ENCODE measurements at places on chromosomes 11 and 22. TPM values are rescaled to one million over a fixed set of nuclear protein-coding genes. Genes with fewer than 3 reads are reported as not detected.
A peak's percentile ranks its signal among the peaks of the same experiment; 100 is the strongest.

GRCh38 chr11:41659985-41660384, 200.5 kb upstream of the LRRC4C start:
- no peaks in the 10 kb centered on the region for H3K36me3 ChIP-seq
- H3K4me3 ChIP-seq, result no peak overlapping the region
- DNase-seq, result no peak
- no peaks in the 10 kb centered on the region for H3K4me1 ChIP-seq
- H3K27ac ChIP-seq, result no peak overlapping the region
- no peaks in the 10 kb centered on the region for H3K27me3 ChIP-seq

- no peak overlapping the region for H3K4me3 ChIP-seq
- peaks cover 6% of the 10 kb centered on the region for H3K4me1 ChIP-seq
- DNase-seq, result no peak
- peaks cover 5% of the 10 kb centered on the region for H3K27me3 ChIP-seq
- H3K27ac ChIP-seq, result no peak overlapping the region
Measured at GRCh38 chr11:65185171-65185570, 3.4 kb downstream of the CAPN1 start.

- no peak overlapping the region for H3K4me3 ChIP-seq
- no peaks in the 10 kb centered on the region for H3K27me3 ChIP-seq
- no peak overlapping the region for H3K27ac ChIP-seq
- no peak for DNase-seq
Measured at GRCh38 chr11:94112206-94112953, 16.3 kb upstream of the PANX1 start.

GRCh38 chr11:128315933-128316332, 271.4 kb downstream of the ETS1 start:
- no peaks in the 10 kb centered on the region for H3K27me3 ChIP-seq
- H3K4me1 ChIP-seq, result no peaks in the 10 kb centered on the region

DNA sequence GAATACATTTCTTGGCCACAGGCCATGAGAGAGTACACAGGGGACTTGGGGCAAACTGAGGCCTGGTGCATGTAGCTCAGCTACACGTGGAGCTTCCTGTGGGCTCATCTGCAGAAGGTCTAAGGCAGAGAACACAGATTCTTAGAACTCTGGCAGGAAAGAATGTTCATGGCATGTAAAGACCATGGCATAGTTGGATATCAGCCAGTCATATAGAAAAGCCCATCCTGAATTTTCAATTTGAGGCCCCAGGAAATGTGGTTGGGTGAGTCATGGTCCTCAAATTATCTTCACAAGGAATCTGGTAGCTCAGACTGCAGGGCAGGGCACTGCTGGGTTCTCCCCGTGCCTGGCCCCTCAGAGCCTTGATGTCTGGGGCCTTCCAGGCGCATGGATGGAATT, 13.7 kb upstream of the ST3GAL4 start:
- no peaks in the 10 kb centered on the region for H3K36me3 ChIP-seq
- H3K27me3 ChIP-seq, result no peaks in the 10 kb centered on the region
- DNase-seq, result no peak
- peaks cover 18% of the 10 kb centered on the region for H3K4me1 ChIP-seq

GRCh38 chr11:15690320-15690719, 575.6 kb downstream of the INSC start:
- H3K27ac ChIP-seq, result no peak overlapping the region
- no peaks in the 10 kb centered on the region for H3K27me3 ChIP-seq

GRCh38 chr11:5546457-5546856, 1.9 kb downstream of the OR52H1 start:
- H3K27ac ChIP-seq, result no peak overlapping the region
- no peak overlapping the region for H3K4me3 ChIP-seq
- DNase-seq, result no peak

- DNase-seq, result no peak
- H3K27me3 ChIP-seq, result no peaks in the 10 kb centered on the region
- no peaks in the 10 kb centered on the region for H3K36me3 ChIP-seq
- H3K4me3 ChIP-seq, result no peak overlapping the region
- no peak overlapping the region for H3K27ac ChIP-seq
- H3K4me1 ChIP-seq, result no peaks in the 10 kb centered on the region
Measured at GRCh38 chr11:69210310-69211035, 54.7 kb downstream of the SMIM38 start.

DNA sequence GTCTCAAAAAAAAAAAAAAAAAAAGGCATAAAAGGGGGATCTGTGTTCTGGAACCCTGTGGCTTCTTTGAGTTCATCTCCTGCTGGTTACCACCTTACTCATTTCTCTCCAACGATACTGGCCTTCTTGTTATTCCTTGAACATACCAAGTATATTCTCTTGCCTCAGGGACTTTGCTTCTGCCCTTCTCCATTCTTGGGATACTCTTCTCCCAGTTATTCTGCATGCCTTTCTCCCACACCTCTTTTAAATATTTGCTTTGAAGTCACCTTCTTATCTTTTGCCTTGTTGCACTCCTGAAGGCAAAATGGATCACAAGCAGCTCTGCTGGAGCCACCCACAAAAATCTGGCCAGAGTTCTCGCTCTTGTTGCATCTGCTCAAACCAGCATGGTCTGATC, 76.0 kb upstream of the RRM1 start:
- DNase-seq, result no peak
- H3K27ac ChIP-seq, result no peak overlapping the region

DNA sequence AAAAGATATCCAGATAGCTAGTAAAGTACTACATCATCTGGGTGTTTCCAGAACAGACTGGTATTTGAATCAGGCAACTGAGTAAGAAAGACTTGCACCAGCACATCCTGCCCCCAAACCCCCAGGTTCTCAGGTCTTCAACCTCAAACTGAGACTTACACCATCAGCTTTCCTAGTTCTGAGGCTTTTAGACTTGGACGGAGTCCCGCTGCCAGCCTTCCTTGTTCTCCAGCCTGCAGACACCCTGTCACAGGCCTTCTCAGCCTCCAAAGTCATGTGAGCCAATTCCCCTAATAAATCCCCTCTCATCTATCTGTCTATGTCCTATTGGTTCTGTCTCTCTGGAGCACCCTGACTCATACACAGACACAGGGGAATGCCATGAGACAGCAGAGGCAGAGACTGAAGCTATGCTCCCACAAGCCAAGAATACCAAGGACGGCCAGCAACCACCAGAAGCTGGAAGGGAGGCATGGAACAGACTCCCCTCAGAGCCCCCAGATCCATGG, 10.9 kb downstream of the SMCO4 start:
- H3K4me3 ChIP-seq, result no peak overlapping the region
- DNase-seq, result no peak
- peak overlapping the region; percentile 46 for H3K27ac ChIP-seq
- H3K36me3 ChIP-seq, result no peaks in the 10 kb centered on the region
- H3K4me1 ChIP-seq, result peaks cover 25% of the 10 kb centered on the region

Gene GLYAT
- not detected for total RNA-seq

Gene SLC22A12
- total RNA-seq, result not detected

Gene FXYD6
- total RNA-seq, result 95.6 TPM

All from neural progenitor cell (in vitro differentiated cells).